ENCODE measurements at places on chromosomes 1 and 21.

- no peaks in the 10 kb centered on the region for H3K4me1 ChIP-seq
- peaks cover 2% of the 10 kb centered on the region for H3K27me3 ChIP-seq
- DNase-seq = no peak
- no peaks in the 10 kb centered on the region for H3K36me3 ChIP-seq
- no peak overlapping the region for H3K27ac ChIP-seq
- no peak overlapping the region for H3K4me3 ChIP-seq
Observed at GRCh38 chr21:40200946-40201345, 333.7 kb downstream of the PCP4 start.

- H3K4me1 ChIP-seq = peaks cover 2% of the 10 kb centered on the region
- no peaks in the 10 kb centered on the region for H3K36me3 ChIP-seq
- DNase-seq = no peak
- no peak overlapping the region for H3K27ac ChIP-seq
- H3K27me3 ChIP-seq = no peaks in the 10 kb centered on the region
Observed at GRCh38 chr1:100835866-100836842, 58.5 kb downstream of the EXTL2 start.

DNA sequence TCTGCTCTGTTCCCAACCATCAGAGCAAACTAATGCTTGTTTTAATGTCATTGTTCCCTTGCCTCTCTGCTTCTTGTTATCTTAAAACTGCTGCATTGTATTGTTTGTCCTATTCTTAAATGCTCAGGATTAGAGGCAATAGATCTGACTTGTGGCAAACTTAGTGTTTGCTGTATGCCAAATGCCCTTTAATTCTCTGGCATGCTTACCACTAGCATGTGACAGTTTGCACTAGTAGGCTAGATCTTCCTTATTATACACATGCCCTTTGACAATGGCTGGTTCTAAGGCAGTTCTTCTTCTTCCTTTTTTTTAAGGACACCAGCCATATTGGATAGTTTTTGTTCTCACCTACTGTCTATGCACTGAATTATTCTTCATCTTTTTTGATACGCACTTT is 30.1 kb downstream of the PALMD start:
- H3K36me3 ChIP-seq = no peaks in the 10 kb centered on the region
- no peak overlapping the region for H3K27ac ChIP-seq

GRCh38 chr1:192224396-192224795 is 66.1 kb downstream of the RGS18 start:
- no peak for DNase-seq
- no peaks in the 10 kb centered on the region for H3K4me1 ChIP-seq
- no peak overlapping the region for H3K4me3 ChIP-seq
- no peaks in the 10 kb centered on the region for H3K36me3 ChIP-seq

GRCh38 chr1:87030740-87031690 is 116.6 kb downstream of the HS2ST1 start:
- no peak for DNase-seq
- H3K36me3 ChIP-seq = no peaks in the 10 kb centered on the region
- no peaks in the 10 kb centered on the region for H3K27me3 ChIP-seq
- no peak overlapping the region for H3K4me3 ChIP-seq
- H3K4me1 ChIP-seq = no peaks in the 10 kb centered on the region
- no peak overlapping the region for H3K27ac ChIP-seq

DNA sequence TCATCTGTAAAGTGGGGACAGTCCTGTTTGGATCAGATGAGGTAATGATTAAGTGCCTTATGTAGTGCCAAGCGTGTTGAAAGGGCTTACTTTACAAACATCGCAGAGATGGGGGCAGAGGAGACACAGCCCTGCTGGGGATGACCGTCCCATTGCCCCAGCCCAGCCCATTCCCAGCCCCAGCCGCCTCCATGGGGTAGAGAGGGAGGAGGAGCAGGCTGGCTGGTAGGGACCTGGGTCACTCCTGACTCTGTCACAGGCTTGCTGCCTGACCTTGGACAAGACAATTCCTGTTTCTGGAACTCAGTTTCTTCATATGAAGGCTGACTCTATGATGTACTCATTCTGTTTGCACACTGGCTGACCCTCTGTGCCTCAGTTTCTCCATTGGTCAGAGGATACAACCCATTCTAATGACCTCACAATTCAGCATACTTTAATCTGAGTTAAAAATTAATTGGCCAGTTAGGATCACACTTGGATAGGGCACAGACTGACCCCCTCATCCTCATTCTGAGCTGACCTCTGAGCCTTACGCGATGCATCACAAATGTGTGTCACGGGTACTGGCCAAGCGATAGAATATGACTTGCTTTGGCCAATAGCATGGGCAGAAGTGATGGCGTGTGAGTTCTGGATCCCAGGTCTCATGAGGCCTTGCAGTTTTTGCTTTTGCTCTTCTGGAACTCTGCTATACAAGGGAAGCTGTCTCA is 91.1 kb downstream of the PTPRU start:
- H3K4me1 ChIP-seq = no peaks in the 10 kb centered on the region
- H3K27ac ChIP-seq = no peak overlapping the region
- DNase-seq = no peak
- no peaks in the 10 kb centered on the region for H3K36me3 ChIP-seq
- H3K4me3 ChIP-seq = no peak overlapping the region

- no peaks in the 10 kb centered on the region for H3K27me3 ChIP-seq
- H3K4me1 ChIP-seq = no peaks in the 10 kb centered on the region
- H3K27ac ChIP-seq = no peak overlapping the region
- no peak for DNase-seq
- H3K36me3 ChIP-seq = no peaks in the 10 kb centered on the region
Observed at GRCh38 chr1:217392441-217392840, 238.4 kb downstream of the GPATCH2 start.

All from activated CD8-positive, alpha-beta T cell treated with anti-CD3 and anti-CD28 coated beads for 36 hours (primary cell).